Spleen (tissue), 13 donors: ENCODE measurements at places on chromosomes 16 and 17. TPM values are rescaled to one million over a fixed set of nuclear protein-coding genes. Genes with fewer than 3 reads are reported as not detected.

The ZMYND15 gene
- 6.6 TPM for total RNA-seq

DNA sequence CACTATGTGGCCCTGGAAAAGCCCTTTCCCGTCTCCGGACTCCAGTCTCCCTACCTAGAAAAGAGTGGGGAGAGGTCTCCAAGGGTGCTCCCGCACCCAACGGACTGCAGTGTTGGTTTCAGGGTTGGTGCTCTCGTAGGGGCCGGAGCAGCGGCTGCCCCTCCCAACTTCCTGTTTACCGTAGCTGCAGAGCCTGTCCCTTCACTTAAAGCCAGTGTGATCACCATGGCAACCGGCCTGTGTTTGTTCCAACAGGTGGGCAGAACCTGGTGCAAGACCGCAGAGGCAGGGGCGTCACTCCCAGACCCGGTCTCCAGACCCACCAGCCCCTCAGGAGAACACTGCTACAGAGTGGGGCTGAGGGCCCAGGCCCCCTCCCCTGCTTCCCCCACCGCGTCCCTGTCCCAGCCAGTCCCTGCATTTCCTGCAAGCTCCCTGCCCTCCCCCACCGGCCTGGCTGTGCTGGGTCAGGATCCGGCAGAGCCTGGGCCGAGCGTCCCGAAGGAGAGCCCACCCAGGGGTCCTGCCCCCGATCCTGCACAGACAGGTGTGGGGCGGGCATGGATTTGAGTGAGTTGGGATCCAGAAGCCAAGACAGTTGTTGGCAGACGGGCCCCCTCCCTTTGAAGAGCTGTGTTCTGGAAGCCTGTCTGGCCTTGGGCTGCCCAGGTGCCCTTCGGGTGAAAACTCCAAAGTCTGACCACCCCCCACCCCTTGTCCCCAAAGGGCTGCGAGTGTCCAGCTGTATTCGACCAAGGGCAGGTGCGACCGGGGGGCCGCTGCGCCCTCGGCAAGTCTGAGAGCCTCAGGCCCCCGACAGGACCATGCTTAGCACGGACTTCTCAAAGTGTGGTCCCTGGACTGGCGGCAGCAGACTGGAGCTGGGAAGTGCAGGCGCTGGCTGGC lies 1.5 kb upstream of the BAIAP3 start:
- peaks cover 51% of the 10 kb centered on the region for H3K4me1 ChIP-seq
- peaks cover 5% of the 10 kb centered on the region for H3K36me3 ChIP-seq
- peak; percentile 93 for DNase-seq
- H3K4me3 ChIP-seq, result peak overlapping the region; percentile 49
- H3K27ac ChIP-seq, result peak overlapping the region; percentile 47

DNA sequence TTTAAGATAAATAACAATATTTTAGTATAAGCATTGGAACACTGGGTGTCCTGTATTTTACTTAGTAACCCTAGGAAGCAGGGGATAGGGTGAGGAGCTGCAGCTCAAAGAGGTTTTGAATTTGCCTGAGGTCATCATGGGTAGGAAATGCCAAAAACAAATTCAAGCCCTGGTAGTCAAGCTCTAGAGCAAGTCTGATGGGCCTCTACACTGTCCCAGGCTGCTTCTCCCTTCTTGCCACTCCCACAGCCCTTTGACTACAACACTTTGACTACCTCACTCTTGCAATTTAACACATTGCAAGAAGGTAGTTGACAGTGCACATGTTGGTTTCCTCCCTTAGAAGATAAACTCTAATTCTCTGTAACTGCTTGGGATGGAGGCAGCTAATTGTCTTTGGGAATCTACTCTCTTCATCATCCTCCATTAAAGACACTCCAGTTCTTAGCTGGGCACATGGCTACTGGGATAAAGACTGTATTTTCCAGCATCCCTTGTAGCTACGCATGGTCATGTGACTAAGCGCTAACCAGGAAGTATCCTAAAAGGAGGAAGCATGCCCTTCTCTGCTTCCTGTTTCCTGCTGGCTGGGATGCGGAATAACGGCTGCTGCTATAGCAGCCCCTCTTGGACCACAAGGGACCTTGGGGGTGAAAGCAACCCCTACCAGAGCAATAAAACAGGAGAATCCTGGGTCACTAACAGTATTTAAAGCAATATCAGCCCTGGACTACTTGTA lies 30.7 kb upstream of the SSTR2 start:
- peaks cover 5% of the 10 kb centered on the region for H3K27me3 ChIP-seq
- DNase-seq, result no peak

GRCh38 chr17:72622661-72623433 lies 469.6 kb downstream of the SLC39A11 start:
- no peak overlapping the region for H3K27ac ChIP-seq
- peaks cover 41% of the 10 kb centered on the region for H3K27me3 ChIP-seq
- no peak overlapping the region for H3K4me3 ChIP-seq
- H3K4me1 ChIP-seq, result no peaks in the 10 kb centered on the region
